GM12878 (cell line): ENCODE measurements at places on chromosomes 6 and 20.

GRCh38 chr20:18851629-18852028 lies 38.0 kb downstream of the SCP2D1 start:
- DNase-seq, result no peak

- DNase-seq, result no peak
These were observed 116.8 kb downstream of the FIG4 start for GRCh38 chr6:109807881-109808280.

- no peak for DNase-seq
These were observed 148.4 kb downstream of the HIVEP2 start for GRCh38 chr6:142796571-142796970.

DNA sequence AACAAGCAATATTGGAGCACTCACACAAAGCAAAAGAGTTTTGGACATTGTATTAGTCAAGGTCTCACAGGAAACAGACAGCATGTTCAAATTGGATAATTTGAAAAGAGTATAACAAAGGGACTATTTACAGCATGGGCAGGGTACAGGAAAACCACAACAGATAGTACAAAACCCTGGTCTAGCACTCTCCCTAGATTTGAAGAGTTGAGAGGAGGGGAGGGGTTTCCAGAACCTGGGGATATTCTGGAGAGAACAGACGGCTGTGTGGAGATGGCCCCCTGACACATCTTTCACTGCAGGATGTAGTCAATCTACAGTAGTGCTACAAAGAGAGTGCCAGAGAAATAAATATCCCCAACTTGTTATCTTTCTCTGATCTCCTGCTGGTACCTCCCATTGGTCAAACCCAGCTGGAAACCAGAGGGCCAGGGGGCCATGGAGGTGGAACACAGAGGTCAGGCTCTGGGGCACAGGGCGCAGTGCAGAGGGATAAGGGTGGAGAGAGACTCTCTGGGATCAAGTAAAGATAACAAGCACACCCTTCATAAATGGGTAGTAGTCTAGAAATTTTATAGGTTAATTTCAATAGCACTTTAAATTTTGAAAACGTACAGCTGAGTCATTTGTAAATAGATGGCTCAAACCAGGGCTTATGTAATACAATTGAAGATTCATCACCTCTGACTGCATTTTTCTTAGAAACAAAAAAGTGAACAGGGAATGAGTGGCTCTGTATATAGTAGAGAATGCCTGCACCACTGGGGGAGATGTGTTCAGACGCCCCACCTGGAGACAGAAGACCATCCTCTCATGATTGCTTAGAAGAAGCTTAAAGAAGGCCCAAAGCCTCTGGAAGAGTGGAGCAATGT lies 25.7 kb downstream of the RCAN2 start:
- DNase-seq, result no peak

- DNase-seq, result no peak
These were observed 1.5 kb downstream of the SALL4 start for GRCh38 chr20:51800872-51801121.

DNA sequence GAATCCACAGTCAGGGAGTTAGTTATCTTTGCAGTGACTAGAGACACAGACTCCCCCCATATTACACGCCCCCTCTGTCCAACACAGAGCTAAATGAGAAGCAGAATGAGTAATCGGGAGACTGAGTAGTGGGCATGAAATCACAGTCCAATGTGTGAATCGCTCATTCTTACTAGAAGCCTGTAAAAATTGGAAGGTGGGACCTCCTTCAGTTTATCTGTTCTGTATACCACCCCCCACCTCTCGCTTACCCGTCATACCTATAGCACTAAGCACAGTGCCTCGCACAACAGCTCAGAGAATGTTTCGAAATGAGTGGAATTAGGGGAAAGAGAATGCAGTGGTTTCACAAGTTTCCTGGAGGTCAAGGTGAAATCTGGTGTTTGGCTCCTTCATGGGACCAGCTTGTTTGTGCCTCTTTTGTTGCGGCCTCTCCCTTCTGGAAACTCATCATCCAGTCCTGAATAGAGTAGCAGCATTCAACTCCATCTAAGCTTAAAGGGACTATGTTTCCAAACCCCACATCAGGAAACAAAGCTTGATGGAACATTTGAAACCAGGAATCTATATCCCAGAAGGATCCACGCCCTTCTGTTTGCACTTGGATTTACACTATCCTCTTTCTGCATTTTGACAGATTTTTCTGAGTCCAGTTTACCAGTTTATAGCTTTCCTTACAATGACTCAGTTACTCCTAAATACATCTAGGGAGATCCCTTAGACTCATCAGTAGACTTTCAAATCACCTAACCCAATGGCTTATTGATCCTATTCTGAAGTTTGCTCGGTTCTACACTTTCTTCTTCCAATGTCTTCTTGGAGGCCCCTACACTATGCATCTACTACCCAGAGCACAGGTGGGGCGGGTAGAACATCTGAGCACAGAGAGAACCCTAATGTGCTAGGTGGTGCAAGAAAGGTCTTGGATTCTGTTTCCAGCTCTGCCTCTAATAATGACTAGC lies 59.2 kb upstream of the PIM1 start:
- DNase-seq, result peak; percentile 59

DNA sequence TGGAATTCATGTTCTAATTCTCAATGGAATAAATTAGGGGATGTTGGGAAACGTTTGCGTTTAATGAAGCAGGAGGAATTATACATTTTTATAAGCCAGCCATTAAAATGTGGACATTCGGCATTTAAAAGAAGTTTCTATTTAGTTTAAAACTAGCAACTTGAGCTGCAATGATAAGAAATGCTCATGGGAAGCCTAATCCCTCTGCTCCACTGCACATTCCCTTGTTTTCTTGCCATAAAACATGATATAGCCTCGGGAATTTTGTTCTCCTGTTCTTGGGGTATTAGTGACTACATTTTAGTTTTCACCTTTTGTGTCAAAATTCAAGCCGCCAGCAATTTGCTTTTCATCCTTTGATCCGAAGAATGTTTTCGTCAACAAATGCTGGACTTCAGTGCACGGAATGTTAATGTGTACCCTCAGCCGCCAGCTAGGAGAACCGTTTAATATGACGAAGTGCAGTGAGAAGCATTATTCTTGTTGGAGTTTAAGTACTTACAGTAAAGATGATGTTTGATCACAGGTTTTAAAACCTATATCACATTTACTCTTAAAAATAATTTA lies 137.9 kb downstream of the HIVEP1 start:
- no peak for DNase-seq

DNA sequence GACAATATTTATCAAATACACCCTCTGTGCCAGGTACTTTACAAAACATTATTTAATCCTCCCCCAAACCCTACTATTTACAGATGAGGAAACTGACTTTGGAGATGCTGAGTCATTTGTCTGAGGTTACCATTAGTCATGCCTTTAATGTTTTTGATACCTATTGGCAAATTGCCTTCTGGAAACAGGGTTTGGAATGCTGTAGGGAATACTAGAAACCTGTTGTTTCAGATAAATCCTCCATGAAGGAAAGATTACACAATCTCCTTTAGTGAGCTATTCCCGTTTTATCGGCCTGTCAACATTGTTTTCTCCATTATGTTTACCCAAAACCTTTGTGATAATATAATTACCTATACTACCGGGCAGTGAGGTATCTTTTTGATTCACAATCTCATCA lies 93.6 kb upstream of the ADGRF1 start:
- no peak for DNase-seq

DNA sequence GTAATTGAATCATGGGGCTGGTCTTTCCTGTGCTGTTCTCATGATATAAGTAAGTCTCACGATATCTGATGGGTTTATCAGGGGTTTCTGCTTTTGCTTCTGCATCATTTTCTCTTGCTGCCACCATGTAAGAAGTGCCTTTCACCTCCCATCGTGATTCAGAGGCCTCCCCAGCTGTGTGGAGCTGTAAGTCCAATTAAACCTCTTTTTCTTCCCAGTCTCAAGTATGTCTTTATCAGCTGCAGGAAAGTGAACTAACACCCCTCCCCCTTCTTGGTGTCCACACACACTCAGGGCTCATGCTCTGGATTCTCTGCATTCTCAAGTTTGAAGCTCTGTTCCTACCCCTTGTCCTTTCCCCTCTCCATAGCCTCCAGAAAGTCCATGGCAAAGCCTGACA lies 107.1 kb downstream of the THBS2 start:
- DNase-seq, result no peak

- peak; percentile 60 for DNase-seq
These were observed 91.6 kb upstream of the RIPOR2 start for GRCh38 chr6:25027221-25027916.

- DNase-seq, result no peak
These were observed 190.7 kb upstream of the FBXL4 start for GRCh38 chr6:99138445-99138844.

DNA sequence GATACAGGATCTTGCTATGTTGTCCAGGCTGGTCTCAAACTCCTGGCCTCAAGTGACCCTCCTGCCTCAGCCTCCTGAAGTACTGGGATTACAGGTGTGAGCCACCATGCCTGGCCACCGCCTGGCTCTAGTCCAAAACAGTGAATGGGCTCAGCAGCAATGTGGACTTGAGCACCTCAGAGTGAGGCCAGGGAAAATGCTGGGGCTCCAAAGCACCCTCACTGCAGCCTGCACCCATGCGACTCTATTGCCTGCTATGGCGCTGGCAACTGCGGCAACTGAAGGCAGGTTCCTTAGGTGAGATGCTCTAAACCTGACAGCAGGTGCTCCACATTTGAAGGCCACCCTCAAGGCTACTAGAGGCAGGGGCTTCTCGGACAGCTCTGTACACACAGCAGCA lies 26.5 kb downstream of the MAP1LC3A start:
- DNase-seq, result no peak

DNA sequence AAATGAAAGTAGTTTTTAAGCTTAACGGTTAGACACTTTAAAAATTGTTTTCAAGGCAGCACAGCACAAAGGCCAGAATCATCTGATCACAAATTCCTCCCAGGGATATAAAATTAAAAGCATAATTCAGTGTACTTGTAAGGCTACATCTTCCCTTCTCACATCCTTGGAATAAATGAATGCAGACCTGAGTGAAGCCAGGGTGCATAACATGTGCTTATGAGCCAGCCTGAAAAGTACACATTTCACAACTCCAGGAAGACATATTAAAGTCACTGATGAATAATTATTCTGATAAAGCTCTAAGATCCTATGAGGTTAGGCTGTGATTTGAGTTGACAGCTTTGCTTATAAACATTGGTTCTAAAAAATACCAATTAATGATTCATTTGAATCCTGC lies 163.6 kb downstream of the BTBD9 start:
- DNase-seq, result no peak

GRCh38 chr6:10995114-10995707 lies 48.9 kb downstream of the ELOVL2 start:
- no peak for DNase-seq

DNA sequence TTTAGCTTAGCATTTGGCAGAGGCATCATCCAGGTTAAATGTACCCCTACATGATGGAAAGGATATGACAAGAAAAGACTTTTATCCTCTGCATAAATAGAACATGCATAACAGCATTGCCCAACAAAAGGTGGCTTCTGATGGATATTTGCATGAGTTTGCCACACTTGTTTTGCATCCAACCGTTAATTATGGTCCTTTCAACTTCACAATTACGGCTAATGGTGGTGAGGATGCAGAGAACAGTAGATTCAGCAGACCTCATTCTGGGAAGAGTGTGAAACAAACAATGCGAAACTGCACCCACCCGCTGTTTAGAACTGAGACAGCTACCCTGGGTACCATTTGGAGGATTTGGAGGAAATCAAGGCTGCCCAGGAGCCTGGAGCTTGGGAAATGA lies 690.9 kb upstream of the CHD6 start:
- no peak for DNase-seq

DNA sequence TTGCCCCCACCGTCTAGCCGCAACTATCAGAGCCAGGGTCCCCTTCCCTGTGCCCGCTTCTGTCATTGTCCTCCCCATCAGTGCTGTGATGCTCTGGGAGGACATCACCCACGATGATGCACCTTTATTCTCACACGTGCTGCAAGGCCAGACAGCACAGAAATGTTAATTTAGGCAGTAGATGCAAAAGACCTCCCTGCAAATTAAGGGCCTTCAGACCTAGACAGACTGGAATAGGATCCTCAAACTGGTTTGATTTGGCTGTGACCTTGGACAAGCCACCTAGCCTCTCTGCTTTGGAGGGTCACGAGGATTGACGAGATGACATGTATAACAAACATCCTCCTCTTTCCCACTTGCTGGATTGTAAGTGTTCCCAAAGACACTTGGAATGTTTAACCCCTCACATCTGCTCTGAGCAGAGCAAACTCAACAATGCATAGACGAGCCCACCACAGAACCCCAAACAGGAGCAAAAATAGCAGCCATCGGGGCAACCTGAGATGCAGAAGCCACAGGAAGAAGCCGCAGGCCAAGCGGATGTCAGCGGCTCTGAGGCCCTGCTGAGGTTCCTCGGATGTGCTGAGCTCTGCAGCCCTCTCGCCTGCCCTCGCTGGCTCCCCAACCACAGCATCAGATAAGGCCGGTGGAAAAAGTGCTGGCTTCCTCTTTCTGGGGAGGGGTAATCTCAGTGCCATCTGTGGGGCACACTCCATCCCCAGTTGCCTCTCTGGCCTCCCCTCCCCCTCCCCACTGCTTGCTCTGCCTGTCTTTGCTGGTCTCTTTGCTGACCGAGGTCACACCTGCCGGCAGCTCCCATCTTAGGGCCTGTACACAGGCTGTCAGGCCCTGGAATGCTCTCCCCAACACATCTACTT lies 35.3 kb downstream of the TOX2 start:
- DNase-seq, result peak; percentile 66

DNA sequence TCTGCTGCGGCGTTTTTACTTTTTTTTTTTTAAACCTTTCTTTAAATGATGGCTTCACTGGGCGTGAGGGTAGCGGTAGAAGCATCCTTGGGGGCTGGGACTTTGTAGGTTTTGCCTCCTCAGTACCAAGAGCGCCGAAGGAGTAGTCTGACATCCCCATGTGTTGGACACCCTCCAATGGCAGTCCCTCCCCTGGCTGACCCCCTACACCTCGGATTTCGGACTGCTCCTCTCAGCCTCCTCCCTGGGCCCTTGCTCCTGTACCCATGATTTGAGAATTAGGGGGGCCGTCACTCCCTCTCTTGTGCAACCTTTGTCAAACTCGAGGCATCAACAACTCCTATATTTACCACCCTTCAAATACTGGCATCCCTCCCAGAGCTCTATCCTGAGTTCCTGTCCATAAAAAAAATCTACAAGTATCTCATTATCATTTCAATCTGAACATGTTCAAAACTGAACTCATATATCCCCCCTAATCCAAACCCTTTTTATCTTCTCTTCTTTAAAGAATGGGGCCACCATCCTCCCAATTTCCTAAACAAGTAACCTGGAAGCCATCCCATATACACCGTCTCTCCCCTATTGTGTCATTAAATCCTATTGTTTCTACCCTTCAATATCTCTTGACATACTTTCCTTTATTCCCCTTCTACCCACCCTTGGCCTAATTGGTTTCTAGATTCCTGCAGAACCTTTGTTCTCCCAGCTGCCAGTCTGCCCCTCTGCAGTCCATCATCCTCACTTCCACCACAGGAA lies 1.2 kb upstream of the ARFGEF3 start:
- DNase-seq, result no peak

GRCh38 chr20:12970372-12970821 lies 38.4 kb upstream of the SPTLC3 start:
- no peak for DNase-seq

GRCh38 chr20:38452880-38453624 lies 17.9 kb upstream of the SNHG17 start:
- no peak for DNase-seq

- DNase-seq, result no peak
These were observed 15.8 kb upstream of the PLCB4 start for GRCh38 chr20:9053108-9053507.
